ENCODE measurements at places on chromosomes 6 and 20.

- DNase-seq: no peak
These were observed 473.0 kb downstream of the BCKDHB start for GRCh38 chr6:80579391-80580023.

DNA sequence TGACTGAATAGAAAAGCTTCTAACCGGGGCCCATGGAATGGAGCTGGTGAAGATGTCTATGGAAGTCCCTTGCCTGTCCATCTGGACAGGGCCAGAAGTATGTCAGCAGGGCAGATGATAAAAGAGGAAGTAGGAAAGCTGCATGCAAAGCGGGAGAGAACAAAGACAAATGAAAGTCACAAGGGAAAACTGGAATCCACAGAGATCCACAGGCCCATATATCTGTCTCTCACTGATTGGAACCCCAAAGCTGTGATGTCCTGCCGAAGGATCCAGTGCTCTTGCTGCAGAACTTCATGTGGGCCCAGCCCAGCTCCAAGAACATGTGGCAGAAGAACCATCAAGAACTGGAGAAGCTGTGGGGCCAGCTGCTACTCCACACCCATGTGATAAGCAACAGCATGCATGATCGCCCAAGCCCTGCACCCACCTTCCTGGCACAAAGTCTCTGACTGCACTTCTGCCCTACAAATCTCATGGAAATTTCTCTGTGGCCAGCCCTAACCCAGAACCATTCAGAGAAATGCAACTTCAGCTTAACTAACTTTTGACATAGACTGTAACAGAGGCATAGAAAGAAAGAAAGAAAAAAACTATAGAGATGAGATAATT lies 716.0 kb downstream of the KIF16B start:
- DNase-seq: no peak

DNA sequence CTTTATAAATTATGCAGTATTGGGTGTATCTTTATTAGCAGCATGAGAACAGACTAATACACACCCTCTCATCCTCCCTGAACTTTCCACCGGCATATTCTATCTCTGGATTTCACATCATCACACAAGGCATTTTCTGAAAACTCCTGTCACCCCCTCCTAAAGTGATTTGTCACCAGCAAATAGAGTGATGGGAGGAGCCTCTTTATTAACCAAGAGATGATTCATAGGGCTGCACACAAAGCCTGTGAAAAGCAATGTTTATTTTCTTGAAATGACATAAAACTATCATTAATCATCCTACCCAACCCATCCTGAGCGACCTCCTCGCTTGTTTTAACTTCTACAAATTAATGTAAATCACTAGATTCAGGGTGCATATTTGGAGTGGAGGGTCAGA lies 394.7 kb upstream of the SULF2 start:
- peak; percentile 12 for DNase-seq

DNA sequence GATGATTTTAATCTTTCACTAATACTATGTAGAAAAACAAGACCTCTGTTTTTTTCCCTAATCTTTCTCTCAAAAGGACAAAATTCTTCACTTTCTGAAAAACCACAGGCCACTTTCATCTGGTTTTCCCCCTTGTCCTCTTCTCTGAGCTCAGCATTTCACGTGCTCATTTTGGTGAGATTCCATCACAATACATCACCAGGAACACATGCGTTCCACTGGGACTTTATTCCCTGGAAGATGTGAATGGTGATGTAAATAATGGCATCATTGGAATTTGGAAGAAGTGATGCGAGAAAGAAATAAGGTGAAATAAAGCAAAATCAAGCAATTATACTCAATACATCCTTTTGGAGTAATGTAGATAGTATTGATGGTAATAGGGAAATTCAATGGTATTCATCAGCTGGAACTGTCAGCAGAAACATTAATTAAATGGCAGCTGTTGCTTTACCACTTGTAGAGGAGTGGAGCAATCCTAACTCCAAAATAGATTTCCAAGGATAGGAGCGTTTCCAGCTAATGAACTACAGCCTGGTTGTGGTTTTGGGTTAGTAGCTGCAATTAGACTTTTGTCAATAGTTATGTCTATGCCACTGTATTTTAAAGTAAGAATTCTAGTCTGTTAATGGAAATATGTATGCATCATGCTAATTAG lies 11.5 kb downstream of the FILIP1 start:
- DNase-seq: peak; percentile 7

DNA sequence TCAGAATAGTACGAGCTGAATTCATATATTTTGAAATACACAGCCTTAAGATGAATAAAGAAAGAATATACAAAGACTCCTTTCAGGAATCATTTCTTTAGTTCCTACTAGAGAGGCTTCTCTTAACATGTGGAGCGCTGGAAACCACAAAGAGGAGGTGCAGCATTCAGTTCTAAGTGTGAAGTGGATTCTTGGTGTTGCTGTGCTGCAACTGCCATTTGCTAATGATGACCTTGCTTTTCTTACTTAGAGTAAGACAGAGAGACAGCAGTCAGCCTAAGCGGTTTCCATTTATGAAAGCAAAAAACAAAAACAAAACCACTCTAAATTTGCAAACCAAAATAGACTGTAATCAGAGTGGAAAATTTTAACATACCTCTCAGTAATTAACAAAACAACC lies 629.0 kb downstream of the EPHA7 start:
- DNase-seq: no peak

DNA sequence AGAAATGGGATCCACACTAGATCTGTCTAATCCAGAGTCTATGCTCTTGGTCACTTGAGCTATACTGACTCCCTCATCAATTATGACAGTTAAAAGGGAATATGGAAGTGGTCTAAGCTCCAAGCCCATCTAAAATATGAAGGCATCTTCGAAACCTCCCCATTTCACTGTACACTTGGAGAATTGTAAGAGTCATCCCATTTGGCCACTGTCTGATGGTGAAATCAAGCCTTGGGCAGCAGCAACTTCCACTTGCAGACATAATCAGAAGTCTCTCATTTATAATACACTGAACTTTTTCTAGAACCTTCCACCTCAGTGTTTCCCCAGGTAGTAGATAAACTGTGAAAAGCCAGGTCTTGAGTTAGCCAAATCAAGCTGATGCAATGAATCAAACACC lies 26.3 kb upstream of the UBR2 start:
- DNase-seq: no peak

- DNase-seq: peak; percentile 61
These were observed 858 bp downstream of the RWDD1 start for GRCh38 chr6:116572162-116572561.

GRCh38 chr6:9161731-9162130 lies 726.4 kb upstream of the SLC35B3 start:
- no peak for DNase-seq

DNA sequence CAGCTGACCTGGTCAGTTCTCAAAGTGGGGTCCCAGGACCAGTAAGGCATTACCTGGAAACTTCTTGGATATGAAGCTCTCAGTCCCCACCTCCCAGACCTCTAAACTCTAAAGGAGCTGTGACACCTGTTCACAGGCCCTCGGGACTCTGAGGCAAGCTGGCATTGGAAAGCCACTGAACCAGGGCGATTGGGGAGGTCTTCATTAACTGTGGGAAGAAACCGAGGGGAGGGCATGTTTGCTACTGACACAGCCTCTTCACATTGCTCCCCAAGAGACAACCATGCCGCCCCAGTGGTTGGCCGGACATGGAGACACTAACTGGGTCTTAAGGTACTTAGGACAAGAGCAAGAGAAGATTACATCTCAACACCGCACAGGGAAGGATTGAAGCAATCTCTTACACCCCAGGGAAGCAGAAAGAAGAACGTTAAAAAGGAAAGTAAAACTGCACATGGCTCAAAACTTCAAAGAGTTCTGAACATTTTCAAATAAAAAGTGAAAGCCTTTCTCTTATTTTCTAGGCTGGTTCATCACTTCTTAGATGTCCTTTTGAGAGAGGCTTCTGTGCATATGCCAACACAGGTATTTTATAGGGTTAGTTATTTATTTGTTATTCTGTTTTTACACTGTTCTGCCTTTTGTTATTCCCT lies 210.0 kb upstream of the CST7 start:
- DNase-seq: no peak

DNA sequence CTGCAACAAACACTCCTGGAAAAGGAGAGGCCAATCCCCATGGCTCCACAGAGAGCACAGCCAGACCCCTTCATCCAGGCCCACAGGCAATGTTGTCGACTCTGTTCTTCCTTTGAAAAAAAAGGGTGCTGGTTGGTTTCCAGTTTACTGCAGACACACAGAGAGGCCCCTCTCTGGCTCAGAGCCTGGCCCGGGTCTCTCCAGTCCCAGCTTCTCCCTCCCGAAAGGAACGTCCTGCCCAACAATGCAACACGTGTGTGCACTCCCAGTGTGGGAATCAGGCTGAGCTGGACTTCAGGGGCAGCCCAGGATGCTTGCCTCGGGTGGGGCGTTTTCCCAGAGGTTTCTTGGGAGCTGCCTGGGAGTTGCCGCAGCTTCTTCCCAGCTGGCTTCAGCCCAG lies 4.5 kb upstream of the NKAIN4 start:
- no peak for DNase-seq

DNA sequence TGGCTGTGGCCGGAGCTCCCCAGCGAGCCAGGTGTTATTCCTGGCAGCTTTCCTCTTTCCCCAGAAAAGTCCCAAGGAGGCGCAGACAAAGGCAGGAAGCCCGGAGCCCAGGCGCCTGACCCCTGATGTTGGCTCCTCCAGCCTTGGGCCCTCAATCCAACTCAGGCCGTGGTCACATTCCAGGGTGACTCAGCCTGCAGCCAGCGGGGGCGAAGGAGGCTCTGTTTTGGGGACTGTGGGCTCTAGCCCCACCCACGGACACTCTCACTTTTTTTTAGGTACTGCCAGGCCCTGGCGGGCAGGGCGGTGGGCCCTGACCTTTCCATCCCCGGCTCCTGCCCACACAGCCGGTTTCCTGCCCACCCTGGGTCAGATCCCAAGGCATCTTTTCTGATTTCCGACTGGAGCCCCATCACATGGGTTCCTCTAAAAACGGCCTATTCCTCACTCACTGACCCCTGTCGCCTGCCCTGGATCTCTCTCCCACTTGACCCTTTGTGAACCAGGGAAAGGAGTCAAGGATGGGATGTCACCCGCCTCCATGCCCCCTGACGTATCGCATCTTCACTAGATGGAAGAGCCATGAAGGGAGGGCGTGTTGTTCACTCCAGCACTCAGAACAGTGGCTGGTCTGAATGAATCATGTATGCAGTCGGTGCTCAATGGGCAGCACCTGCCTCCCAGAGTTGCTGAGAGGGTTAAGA lies 5.5 kb downstream of the PTGIS start:
- peak; percentile 85 for DNase-seq

GRCh38 chr20:62069741-62070216 lies 4.1 kb upstream of the TAF4 start:
- DNase-seq: peak; percentile 77

GRCh38 chr6:30814146-30815040 lies 69.9 kb upstream of the DDR1 start:
- DNase-seq: peak; percentile 94

GRCh38 chr20:23639490-23639958 lies 1.8 kb upstream of the CST3 start:
- no peak for DNase-seq

- no peak for DNase-seq
These were observed 17.2 kb downstream of the CDC5L start for GRCh38 chr6:44404715-44405099.

DNA sequence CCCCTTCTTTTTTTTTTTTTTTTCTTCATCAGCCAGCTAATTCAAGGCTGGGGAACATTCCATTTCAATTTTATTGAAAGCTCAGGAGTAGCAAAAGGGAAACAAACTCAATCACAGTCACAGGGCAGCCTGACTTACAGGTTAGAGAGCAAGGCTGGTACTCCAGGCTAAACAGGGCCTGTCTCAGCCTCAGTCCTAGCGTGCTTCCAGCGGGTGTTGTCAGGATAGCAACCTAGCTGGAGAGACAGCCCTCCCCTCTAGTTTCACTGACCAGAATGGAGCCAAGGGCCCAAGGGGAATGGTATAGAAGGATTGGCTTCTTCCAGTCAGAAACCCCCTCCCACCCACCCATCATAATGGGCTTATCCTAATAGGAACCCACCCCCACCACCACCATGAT lies 132.9 kb downstream of the PXDC1 start:
- no peak for DNase-seq

DNA sequence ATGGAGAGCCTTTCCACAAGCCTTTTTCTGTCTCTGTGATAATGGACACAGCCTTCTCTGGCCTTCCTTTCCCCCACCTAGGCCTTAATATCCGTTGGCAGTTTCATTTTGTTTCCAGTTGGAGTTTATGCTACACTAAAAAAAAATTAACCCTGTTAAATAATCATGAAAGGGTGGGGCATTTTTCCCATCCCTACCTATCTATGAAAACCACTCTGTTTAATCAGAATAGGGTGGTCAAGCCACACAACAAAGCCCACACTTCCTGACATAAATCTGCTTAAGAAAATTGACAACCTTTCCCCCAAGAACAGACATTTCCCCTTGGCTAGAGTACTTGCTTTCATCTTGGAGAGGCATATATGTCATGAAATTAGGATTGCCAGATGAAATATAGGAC lies 14.2 kb downstream of the TXLNB start:
- no peak for DNase-seq

- DNase-seq: no peak
These were observed 79.3 kb downstream of the PTCHD4 start for GRCh38 chr6:48031711-48032110.

DNA sequence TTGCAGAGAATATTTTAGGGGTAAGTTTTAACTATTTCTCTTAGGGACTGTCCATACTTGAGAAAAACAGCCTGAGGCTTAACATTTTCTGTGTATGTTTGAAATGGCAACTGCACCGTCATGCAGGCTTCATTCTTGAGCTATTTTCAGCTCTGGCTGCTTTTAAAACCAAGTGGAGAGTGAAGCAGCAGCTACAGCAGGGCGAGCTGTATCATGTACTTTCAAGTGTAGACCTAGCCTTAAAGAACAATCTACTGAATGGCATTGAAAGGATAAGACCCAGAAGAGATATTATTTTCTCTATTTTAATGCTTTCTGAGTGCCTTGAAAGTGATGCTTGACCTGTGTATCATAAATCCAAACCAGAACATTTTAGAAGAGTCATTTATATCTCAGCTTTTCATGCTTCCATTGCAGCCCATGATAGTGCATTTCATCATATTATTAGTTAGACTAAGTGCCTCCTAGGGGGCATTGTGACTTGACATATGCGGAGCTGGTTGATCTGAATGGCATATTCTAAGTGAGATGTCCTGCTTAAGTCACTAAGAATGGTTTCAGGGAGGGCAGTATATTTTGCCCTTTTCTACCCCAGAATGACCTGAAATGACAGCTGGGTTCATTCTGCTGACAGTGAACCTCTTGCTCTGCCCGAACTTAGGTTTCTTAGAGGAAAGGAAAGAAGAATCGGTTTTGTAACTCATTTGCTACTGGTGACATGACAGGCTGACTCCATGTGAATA lies 85.3 kb downstream of the NKAIN2 start:
- DNase-seq: no peak
